ENCODE measurements at places on chromosomes 11 and 22.

DNA sequence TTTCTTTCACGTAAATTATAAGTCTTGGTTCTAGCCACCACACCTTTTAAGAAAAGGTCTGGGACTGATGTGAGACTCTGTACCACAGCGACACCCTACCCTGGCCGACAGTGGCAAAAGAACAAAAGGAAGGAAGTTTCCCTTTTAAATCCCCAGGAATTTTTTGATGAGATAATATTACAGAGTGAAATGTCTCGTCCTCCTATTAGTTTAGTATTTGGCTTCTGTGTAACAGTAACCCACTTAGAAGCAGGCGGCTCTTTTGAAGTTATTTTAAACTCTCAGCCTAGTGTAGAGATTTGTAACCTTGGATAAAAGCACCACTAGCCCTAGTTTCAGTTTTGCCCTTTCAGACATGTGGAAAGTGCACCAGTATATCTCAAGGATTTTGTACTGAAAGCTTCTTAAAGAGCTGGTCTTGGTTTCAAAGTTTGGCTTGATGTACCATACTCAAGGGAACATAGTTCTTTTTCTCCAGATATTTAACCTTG, 84.1 kb downstream of the C22orf31 start:
- DNase-seq, result no peak

DNA sequence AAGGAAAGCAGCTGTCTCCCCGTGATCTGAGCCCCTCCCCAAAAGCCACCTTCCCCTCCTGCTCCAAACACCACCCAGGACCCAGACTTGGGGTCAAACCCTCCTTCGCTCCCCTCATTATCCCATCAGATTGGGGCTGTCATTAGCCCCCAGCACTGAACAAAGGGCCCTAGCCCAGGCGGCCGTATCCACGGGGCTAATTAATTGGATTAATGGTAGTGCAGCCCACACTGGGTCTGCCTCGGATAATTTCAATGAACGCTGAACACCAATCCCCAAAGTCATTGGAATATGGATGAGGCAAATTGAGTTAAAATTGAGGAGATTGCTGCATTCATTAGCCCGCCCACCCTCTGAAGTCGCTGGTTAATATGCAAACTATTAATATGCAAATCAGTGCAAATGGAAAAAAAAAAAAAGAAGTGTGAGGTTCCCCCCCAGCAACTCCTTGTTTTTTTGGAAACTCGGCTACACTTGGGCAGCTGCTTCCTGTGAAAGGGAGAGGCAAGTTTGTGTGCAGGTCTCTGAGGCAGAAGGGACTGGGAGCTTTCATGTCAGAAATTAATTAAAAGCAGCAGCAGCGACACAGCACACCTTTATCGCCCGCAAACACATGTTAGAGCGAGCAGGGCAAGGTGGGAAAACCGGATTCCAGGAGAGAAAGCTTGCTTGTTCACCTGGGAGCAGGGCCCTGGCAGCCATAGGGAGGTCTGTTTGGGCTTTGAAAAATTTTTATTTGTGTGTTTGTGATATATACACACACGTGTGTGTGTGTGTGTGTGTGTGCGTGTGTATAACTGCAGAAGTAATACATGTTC, 517.8 kb downstream of the MIAT start:
- no peak for DNase-seq

GRCh38 chr11:71281831-71282230, 29.5 kb upstream of the SHANK2 start:
- DNase-seq, result no peak

DNA sequence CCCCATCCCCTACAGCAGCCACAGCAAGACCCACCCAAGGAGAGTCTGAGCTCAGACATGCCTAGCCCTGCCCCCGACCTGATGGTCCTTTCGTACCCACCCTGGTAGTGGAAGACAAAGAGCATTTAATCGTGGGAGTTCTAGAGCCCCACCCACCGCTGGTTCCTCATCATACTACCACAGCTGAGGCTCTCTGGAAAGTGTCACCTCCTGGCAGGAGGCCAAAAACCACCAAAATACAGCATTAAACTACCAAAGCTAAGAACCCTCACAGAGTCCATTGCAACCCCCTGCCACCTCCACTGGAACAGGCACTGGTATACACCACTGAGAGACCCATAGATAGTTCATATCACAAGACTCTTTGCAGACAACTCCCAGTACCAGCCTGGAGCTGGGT, 311.1 kb downstream of the TENM4 start:
- no peak for DNase-seq

GRCh38 chr11:61133956-61134662, 27.1 kb downstream of the VPS37C start:
- DNase-seq, result no peak

DNA sequence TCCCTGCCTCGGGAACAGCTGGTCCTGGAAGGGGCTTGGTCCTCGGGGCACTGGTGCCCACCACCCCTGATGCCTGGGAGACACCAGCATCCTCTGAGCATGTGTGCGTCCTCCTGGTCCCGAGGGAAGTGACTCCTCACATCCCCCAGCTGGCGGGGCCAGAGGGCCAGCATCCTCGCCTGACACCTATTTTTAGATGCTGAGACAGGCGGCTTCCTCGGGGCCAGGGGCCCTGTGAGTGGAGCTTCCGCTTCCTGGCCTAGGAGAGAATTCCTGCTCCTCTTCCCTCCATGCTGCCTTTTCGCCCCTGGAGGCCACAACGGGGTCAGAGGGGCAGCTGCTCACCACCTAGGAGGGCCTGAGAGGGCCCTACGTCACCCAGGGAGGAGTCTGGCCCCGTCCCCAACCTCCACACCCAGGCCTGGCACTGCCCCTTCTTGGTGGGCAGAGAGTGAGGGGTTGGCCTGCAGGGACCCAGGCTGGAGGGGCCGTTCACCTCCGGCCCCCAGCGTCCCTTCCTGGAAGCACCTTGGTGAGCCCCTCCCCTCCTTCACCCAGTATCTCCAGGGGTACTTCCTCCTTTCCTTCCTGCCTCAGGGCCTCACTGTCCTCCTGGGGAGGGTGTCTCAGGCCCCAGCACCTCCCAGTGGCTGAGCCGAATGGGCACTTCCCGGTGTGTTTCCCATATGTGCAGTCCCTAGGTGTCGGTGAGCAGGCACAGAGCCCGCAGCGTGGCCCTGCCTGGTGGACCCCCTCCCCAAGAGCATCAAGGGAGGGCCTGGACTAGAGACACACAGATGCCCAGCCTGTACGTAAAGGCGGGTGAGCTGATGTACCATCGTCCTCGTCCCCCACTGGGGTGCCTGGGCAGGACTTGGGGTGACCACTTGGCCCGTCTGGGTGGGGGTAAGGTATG, 6.1 kb downstream of the CD81 start:
- DNase-seq, result no peak

DNA sequence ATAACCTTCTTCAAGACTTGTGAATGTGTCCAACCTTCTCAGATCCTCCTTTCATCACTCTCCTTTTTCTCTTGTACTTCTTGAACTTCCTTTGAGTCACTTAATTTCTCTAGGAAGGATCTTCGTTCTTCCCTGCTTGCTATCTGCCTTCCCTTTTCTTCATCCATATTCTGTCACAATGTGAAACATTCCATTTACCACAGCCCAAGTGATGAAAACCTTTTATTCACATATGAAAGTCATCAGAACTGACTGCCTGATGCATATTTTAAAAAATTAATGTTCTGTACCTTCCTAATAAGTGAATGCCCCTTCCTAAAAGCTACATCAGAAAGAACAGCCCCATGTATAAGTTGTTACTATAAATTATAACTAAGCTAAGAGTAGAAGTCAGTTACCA, 520.4 kb upstream of the LUZP2 start:
- DNase-seq, result no peak

DNA sequence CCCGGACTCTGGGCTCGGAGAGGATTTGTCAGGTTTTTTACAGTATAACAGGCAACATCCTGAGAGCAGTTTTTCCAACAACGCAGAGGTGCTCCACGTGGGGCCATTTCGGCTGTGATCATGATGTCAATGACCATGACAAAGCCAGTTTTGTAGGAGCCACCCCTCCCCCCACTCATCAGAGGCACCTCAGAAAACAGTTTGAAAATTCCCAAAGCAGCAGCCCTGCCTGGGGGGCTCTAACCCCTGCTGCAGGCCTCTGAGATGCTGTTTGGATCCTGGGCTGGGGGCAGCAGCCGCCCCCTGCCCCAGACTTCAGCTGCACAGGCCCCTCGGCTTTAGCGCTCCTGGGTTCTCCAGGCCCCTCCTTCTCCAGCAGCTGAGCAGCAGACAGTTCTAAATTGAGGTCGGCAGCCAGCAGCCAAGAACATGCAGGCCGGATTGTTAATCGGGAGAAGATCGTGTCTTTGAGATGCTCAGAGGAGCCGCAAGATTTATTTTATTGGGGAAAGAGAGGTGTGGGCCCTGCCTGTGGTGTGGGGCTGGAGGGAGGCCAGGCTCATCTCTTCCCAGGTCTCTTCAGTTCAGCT, 19.4 kb downstream of the NFAM1 start:
- DNase-seq, result no peak

DNA sequence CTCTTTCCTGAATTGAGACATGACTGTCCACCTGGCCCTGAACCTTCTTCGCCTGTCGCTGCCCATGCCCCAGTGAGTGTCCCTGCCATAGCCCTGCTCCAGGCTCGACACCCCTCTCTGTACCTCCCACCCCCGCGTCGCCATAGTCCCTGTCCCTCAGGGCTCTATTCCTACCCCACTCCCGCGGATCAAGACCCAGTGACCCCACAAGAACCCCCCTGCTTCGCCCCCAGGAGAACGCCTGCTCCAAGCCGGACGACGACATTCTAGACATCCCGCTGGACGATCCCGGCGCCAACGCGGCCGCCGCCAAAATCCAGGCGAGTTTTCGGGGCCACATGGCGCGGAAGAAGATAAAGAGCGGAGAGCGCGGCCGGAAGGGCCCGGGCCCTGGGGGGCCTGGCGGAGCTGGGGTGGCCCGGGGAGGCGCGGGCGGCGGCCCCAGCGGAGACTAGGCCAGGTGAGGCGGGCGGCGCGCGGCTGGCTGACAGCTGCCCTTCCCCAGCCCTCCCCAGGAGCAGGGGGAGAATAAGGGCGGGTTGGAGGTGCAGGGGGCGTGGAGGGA, 5.6 kb downstream of the NRGN start:
- DNase-seq, result no peak

- no peak for DNase-seq
Measured at GRCh38 chr22:16949561-16949960, 58.5 kb downstream of the GAB4 start.

- no peak for DNase-seq
Measured at GRCh38 chr11:33667819-33668467, 32.7 kb downstream of the C11orf91 start.

DNA sequence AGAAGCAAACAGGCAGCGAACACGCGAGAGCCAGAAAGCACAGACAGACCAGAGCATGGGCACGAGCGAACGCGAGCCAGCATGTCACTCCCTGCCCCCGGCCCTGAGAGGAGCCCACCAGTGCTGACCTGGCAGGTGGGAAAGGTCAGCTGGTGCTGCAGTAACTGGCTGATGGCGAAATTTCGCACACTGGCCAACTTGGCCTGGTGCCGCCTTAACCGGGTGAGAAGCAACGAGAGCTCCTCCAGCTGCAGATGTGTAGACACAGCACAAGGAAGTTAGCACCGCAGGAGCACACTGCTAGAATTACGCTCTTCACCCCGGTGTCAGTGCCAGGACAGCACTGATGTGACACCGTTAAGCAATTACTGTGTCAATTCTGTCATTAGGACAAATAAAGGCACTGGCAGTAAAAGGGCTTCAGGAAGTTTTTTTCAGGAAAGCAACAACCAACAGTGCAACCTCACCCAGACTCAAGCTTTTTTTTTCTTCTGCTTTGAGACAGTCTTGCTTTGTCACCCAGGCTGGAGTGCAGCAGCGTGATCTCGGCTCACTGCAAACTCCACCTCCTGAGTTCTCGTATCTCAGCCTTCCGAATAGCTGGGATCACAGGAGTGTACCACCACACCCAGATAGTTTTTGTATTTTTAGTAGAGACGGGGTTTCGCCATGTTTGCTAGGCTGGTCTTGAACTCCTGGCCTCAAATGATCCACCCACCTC, 76.8 kb downstream of the C11orf58 start:
- no peak for DNase-seq
